ENCODE measurements at places on chromosomes 6 and 20. TPM values are rescaled to one million over a fixed set of nuclear protein-coding genes. Genes with fewer than 3 reads are reported as not detected.

DDR1 gene
- total RNA-seq = 73.2 TPM

ARG1 gene
- total RNA-seq = 0.92 TPM

PPIL6 gene
- 10.9 TPM for total RNA-seq

DCDC2 gene
- total RNA-seq = 0.21 TPM

ARMH2 gene
- total RNA-seq = not detected

NCOA3 gene
- total RNA-seq = 35.8 TPM

CRISP2 gene
- not detected for total RNA-seq

TAP2 gene
- 6.2 TPM for total RNA-seq

HLA-DOB gene
- total RNA-seq = 1.4 TPM

TREML1 gene
- total RNA-seq = not detected

FAM83C gene
- total RNA-seq = 2.2 TPM

CYP24A1 gene
- total RNA-seq = 0.41 TPM

SLC35D3 gene
- not detected for total RNA-seq

RNF144B gene
- 41.2 TPM for total RNA-seq

TFAP2B gene
- under 0.01 TPM for total RNA-seq

MAFB gene
- total RNA-seq = 19.5 TPM

FOXS1 gene
- total RNA-seq = 3.6 TPM

SMOC2 gene
- total RNA-seq = 33.5 TPM

CST9L gene
- not detected for total RNA-seq

GNAS-AS1 gene
- 2.5 TPM for total RNA-seq

C20orf144 gene
- not detected for total RNA-seq

EPHA7 gene
- total RNA-seq = 5.6 TPM

MAK gene
- 0.21 TPM for total RNA-seq

PROKR2 gene
- not detected for total RNA-seq

KHDC1L gene
- total RNA-seq = not detected

ADGRF4 gene
- 2.6 TPM for total RNA-seq

TP53RK gene
- 13.2 TPM for total RNA-seq

ZNF184 gene
- 15.4 TPM for total RNA-seq

GPR63 gene
- total RNA-seq = 2.4 TPM

ESF1 gene
- total RNA-seq = 16.4 TPM

PRSS35 gene
- total RNA-seq = 12.4 TPM

CAPN11 gene
- 0.72 TPM for total RNA-seq

PLCB4 gene
- total RNA-seq = 16.4 TPM

OR2J3 gene
- total RNA-seq = not detected

WFDC5 gene
- not detected for total RNA-seq

GPLD1 gene
- 1.3 TPM for total RNA-seq

MDN1 gene
- total RNA-seq = 36.0 TPM

CDC5L gene
- total RNA-seq = 38.5 TPM

PRRT1 gene
- total RNA-seq = 1.2 TPM

EBF4 gene
- 3.4 TPM for total RNA-seq

XPO5 gene
- total RNA-seq = 22.9 TPM

BCL2L1 gene
- 37.2 TPM for total RNA-seq

MEP1A gene
- total RNA-seq = not detected

GRM1 gene
- total RNA-seq = not detected

TMEM14A gene
- total RNA-seq = 25.4 TPM

FAM209B gene
- not detected for total RNA-seq

PHACTR1 gene
- total RNA-seq = 2.5 TPM

ARMC2 gene
- 2.8 TPM for total RNA-seq

TBX18 gene
- total RNA-seq = 18.1 TPM

TNFAIP3 gene
- total RNA-seq = 19.9 TPM

BPIFB1 gene
- total RNA-seq = 158 TPM

CDSN gene
- not detected for total RNA-seq

B3GAT2 gene
- under 0.01 TPM for total RNA-seq

KCNK15 gene
- 0.41 TPM for total RNA-seq

NCOA5 gene
- 32.4 TPM for total RNA-seq

RSPO3 gene
- total RNA-seq = 1.2 TPM

PERP gene
- 42.1 TPM for total RNA-seq
